ENCODE measurements at places on chromosomes 3 and 15.
A peak's percentile ranks its signal among the peaks of the same experiment; 100 is the strongest.

DNA sequence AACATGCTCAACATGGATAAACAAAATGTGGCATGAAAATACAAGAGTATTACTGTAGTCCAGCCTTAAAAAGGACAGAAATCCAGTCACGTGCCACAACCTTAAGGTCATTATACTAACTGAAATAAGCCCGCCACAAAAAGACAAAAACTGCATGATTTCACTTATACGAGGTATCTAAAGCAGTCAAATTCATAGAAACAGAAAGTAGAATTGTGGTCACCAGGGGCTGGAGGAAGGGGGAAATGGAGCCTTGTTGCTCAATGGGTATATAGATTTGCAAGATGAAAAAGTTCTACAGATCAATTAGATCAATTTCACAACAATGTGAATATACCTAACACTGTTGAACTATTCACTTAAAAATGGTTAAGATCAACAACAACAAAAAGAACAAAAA lies 7.4 kb downstream of the GLB1 start:
- DNase-seq = no peak

GRCh38 chr15:96442076-96442475 lies 111.6 kb downstream of the NR2F2 start:
- no peak for DNase-seq

DNA sequence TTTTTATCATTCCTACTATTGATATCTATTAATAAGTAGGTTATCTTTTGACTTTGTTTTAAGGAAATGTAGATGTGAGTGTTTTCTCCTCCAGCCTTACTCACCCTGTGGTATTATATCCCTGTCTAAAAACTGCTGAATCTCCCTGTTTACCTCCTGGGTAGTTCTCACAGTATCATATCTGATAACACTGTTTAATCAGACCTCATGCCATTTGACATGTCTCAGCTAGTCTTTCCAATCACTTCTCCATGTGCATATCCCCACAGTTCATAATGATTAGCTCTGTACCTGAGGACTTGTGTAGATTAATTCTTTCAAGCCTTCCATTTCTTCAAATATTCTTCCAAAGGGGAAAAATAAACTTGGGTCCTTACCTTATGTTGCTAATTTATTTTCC lies 30.7 kb downstream of the DUOX2 start:
- no peak for DNase-seq

DNA sequence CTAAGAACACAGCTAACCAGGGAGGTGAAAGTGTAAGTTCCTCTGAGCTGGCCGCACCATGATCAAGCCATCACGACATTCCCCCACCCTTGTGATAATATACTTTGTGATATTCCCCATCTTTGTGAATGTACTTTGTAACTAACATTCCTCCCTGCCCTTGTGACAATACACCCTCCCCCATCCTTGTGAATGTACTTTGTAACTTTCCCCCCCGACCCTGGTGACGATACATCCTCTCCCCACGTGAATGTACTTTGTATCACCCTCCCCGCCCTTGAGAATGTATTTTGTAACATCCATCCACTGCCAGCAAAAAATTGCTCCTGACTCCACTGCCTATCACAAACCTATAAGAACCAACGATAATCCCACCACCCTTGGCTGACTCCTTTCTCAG lies 20.2 kb upstream of the OR5H6 start:
- DNase-seq = no peak

DNA sequence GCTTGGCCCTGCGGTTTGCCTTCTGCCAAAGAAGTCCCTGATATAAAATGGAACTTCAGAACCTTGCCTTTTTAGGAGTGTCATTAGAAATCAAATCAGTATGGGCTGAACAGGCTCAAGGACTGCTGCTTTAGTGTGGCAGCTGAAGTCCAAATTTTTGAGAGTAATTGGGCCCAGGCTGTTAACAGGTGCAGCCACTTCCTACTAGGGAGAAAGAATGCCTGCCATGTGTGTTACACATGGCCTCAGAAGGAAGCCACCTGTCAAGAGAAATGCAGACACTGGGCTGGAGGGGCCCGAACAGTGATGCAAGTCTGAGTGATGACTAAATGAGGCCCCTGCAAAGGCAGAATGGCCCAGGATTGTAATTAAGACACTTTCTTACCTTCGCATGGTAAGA lies 786.7 kb upstream of the CFAP20DC start:
- no peak for DNase-seq

GRCh38 chr3:118425272-118425837 lies 609.3 kb downstream of the IGSF11 start:
- DNase-seq = no peak

GRCh38 chr3:106635271-106635670 lies 742.0 kb upstream of the CCDC54 start:
- no peak for DNase-seq

DNA sequence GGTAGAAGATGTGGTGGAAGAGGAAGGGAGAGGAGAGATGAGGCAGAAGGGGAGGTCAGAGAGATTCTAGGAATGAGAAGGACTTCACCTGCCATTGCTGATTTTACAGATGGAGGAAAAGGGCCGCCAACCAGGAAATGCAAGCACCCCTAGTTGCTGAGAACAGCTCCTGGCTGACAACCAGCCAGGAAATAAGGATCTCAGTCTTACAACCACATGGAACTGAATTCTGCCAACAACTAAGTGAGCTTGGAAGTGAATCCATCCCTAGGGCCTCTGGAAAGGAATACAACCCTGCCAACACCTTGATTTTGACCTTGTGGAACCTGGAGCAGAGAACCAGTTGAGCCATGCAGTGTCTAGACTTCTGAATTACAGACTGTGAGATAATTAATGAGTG lies 86.6 kb downstream of the EDEM1 start:
- no peak for DNase-seq

- DNase-seq = no peak
Measured at GRCh38 chr3:151538456-151539393, 77.9 kb upstream of the IGSF10 start.

GRCh38 chr3:182618981-182619591 lies 174.2 kb upstream of the ATP11B start:
- no peak for DNase-seq

DNA sequence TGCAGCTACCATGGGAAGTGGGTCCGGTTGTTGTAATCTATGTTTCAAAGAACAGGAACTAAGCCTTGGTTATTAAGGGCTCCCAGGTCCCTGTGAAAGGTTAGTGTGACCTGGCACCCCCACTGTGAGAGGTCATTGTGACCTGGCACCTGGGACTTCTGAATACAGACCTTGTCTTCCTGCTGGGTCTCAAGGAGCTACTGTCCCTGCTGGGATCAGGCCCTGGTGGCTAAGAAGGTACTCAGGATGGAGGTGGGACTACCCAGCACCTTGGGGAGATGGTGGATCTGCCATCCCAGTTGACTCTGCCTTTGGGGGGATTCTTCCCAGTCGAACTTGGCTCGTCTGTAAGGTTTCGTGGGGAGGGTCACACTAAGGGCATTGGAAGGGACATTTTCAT lies 10.3 kb upstream of the SLCO2A1 start:
- DNase-seq = peak; percentile 42

- no peak for DNase-seq
Measured at GRCh38 chr3:15279205-15279604, 53.2 kb downstream of the SH3BP5 start.

GRCh38 chr3:125033135-125033534 lies 22.7 kb downstream of the HEG1 start:
- no peak for DNase-seq
